ENCODE measurements at places on chromosomes 5 and 9.

DNA sequence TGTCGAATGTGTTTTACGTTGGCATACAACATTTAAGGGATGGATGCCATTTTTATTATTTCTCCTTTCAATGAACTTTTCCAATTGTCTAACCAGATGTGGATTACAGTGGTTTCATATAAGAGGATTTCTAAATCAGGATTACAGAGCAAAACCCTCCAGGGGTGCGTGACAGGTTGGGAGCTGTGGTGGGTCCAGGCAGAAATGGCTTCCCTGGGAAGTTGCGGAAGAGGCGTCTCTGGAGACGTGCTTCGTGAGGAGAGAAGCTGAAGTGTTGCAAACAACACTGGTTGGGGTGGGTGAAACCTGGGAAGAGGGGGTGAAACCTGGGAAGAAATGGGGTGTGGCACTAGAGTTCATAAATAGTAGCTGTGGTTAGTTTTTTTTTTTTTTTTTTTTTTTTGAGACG lies 4.5 kb upstream of the RPL26L1 start:
- DNase-seq, result no peak

- DNase-seq, result no peak
These were observed 10.9 kb upstream of the SOWAHA start for GRCh38 chr5:132802044-132802684.

GRCh38 chr5:68383888-68384310 lies 168.3 kb downstream of the PIK3R1 start:
- DNase-seq, result no peak

- no peak for DNase-seq
These were observed 9.9 kb downstream of the ZBED3 start for GRCh38 chr5:77076961-77077828.

DNA sequence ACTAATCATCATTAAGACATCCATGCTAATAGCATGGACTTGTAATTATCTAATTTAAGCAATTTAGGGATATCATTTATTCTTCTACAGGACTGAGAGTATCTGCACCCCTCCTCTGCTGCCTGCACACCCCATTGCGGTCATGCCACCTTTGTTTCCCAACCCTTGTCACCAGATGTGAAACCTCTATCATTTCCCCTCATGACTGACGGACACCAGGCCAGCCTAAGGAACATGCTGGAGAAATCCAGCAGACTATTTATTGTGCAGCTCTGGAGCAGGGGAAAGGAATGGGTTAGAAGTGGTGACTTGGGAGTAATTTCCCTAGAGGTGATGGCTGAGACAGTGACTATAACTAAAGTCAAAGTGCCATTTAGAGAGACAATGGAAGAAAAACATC lies 40.7 kb downstream of the UGCG start:
- DNase-seq, result no peak

DNA sequence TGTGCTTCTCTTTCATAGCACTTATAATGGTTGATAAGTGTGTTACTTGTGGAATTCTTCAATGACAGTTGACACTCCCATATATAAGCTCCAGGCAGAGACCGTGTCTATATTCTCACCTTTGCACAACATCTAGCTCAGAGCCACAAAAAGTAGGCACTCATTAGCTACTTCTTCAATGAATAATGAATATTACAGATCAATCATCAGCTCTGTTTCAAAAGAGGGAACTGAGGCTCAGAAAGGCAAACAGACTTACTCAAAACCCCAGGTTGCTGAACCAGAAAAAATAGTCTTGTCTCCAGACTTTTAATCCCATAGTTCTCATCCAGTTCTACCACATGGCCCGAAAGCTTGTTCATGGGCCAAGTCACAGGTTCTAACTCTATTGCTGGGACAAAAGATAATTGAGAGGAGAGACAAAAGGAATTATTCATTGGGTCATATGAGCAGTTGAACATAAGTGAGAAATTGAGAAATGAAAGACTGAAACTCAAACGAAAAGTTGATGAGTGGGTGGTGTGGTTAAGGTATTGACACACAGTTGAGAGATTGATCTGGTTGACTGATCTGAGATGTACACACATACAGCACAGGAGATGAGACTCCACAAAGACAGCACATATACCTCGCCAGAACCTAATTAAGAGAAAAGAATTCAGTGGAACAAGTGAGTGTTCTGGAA lies 381.6 kb downstream of the EFNA5 start:
- no peak for DNase-seq

DNA sequence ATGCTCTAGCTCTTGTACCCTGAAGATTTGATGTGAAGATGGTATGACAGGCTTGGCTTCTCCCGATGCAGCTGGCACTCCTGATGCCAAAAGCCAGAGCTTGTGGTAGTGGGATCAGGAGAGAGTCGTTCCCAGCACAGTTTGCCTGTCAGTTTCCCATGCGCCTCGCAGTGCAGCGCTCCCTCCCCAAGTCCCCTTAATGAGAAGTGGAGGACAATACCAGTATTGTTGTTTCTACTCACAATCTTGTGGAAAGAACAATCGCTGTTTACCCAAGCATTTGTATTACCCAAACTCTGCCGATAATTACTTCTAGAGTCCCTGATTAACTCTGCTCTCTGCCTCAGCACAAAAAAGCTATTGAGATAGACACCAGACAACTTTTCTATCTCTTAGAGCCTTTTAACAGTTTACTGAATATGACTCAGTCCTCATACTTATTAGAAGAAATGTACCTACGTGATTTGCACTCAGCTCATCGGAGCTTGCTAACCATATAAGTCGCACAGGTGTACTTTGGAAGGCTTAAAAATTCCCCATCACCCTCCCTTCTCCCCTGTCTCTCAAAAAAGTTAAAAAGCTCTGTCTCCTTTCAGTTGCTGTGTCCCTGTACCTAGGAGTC lies 283.2 kb upstream of the TMEM161B start:
- no peak for DNase-seq

- no peak for DNase-seq
These were observed 242.3 kb upstream of the BRINP1 start for GRCh38 chr9:119611565-119611964.

- no peak for DNase-seq
These were observed 18.7 kb downstream of the LCP2 start for GRCh38 chr5:170278611-170279458.

GRCh38 chr9:126301985-126302603 lies 24.5 kb upstream of the MVB12B start:
- no peak for DNase-seq

GRCh38 chr5:167802755-167803431 lies 488.6 kb upstream of the WWC1 start:
- DNase-seq, result no peak

- DNase-seq, result no peak
These were observed 79.7 kb downstream of the SLF1 start for GRCh38 chr5:94698197-94698596.

DNA sequence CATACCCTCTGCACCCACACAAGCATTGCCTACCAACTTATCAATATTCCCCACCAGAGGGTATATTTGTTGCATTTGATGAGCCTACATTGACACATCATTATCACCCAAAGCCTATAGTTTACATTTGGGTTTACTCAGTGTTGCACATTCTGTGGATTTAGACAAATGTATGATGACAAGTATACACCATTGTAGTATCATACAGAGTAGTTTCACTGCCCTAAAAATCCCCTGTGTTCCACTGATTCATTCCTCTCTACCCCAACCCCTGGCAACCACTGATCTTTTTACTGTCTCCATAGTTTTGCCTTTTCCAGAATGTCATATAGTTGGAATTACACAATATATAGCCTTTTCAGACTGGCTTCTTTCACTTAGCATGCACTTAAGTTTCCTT lies 85.7 kb upstream of the CPLX2 start:
- DNase-seq, result no peak
